Activated naive CD4-positive, alpha-beta T cell treated with anti-CD3 and anti-CD28 coated beads, Interleukin-2, amount 50 U/mL, for 16 hours (primary cell): ENCODE measurements at places on chromosomes 4 and X.

DNA sequence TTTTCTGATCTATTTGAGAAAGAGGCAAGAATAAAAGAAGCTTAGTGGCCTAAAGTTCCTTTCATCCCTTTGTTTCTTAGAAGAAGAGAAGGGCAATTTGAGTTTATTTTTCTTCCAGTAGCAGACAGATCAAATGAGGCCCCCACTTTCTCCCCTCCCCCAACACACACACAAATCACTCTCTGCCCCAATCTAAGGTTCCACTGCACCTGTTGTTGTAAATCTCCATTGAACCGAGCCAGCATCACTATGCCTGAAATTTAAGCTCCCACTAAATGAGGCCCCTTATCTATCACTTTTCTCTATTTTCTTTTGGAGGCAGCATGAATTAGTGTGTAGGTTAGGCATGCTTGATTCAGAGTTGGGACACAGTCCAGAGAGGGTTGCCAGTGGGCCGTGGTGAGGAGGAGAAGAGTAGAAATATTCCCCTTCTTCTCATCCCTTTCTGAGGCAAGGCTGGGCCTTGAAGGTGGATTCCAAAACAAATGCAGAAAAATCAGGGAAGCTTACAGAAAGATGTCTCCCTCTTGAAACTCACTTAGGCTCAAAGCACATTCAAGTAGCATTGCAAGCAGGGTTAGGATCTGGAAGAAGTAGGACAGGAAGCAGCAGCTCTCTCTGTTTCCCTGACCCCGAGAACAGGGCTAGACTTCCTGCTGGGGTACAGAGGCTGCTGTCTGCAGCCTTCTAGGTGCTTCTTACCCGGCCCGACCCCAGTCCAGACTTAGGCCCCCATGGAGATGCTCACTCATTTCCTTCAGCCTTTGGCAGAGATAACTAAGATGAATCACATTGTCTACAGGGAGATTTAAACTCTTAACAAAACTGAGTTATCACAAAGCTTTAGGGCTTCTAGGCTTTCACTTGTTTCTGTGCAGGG lies 70.7 kb downstream of the RASL11B start:
- no peak for DNase-seq

GRCh38 chrX:102837847-102838246 lies 99.2 kb upstream of the RAB40AL start:
- no peak for DNase-seq

GRCh38 chrX:130261296-130261893 lies 7.3 kb downstream of the ZNF280C start:
- DNase-seq: no peak

- no peak for DNase-seq
Measured at GRCh38 chr4:185955826-185956543, 113.0 kb upstream of the TLR3 start.

DNA sequence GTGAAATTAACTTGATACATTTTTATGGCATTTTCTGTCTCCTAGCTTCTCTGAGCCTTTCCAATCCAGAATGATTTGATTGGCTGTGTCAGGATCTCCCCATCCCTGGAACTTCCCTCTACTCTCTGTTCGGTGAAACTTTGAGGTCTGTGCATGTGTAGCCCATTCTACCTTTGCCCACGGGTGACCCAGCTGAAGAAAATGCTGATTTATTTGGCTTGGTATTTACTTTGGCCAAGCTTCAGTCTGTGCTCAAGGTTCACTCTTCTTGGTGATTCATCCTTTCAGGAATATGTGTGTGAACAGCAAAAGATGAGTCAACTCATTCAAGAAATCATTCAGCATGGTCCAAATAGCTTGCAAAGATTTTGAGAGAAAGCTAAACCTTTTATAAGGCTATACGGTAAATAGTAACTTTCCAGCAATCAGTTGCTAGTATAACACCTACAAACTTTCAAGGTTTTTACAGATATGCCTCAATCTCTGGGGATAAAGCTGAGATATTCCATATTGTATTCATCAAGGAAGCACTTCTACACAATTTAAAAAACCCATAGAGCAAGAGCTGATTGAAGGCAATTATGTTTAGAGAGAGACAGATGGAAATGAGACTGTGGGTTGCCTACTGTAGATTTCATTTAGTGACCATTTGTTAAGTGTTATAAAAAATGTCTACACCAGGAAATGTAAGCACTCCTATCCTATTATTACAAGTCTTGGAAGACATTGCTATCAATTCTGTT lies 233.9 kb upstream of the CXXC4 start:
- DNase-seq: no peak

- DNase-seq: no peak
Measured at GRCh38 chr4:41305476-41305875, 48.7 kb downstream of the UCHL1 start.

DNA sequence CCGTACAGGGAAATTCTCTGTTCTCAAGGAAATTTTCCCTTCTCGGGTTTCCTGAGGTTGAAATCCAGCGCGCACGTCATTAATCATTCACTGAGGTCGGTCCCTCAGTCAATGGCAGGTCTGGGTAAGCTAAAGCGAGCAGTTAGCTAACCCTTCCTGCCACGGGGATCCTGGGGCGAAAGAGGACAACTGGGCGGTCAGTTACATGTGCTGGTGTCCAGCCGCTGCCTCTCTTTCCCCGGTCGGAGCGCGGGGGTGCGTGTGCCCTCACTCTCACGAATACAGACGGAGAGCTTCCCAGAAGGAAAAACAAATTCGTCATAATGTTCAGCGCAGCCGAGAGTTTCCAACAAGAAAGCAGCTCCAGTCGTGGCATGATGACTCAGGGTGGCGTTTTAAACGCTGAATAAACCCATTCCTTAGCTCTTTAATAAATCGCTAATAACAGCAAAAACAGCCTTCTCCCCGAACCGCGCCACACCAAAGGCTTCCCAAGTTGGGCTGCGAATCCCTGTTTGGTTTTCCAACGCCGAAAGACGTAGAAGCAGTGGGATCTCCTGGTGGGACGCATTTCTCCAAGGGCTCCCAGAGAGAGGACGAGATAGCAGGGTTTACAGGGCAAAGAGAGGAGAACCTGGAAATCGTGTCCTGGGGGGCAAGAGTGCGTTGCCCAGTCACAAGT lies 752 bp upstream of the FGF5 start:
- DNase-seq: no peak
